Stimulated activated CD4-positive, alpha-beta T cell treated with anti-CD3 and anti-CD28 coated beads, Interleukin-15, amount 100 ng/mL, for 1 hour (primary cell): ENCODE measurements at places on chromosomes 12 and 14.

DNA sequence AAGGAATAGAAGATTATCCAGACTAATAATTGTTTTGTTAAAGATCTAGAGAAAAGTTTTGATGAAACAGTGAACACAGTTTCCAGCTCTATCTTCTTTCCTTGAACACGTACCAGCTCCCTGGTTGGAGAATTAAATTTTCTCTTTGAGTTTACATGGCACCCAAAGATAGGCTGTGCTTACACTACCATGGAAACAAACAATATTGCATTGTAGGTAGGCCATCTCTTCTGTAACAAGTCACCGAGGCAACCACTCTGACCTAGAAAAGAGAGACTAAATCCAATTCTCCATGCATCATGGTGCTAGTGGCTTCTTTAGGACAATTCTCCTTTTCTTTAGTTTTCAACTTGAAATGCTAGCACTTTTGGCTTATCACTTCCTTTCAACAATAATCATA is 9.9 kb downstream of the BMAL2 start:
- DNase-seq: no peak

- no peak for DNase-seq
These were observed 9.4 kb upstream of the CIPC start for GRCh38 chr14:77088645-77089044.

- DNase-seq: no peak
These were observed 139.8 kb upstream of the SRRM4 start for GRCh38 chr12:118841588-118841987.

DNA sequence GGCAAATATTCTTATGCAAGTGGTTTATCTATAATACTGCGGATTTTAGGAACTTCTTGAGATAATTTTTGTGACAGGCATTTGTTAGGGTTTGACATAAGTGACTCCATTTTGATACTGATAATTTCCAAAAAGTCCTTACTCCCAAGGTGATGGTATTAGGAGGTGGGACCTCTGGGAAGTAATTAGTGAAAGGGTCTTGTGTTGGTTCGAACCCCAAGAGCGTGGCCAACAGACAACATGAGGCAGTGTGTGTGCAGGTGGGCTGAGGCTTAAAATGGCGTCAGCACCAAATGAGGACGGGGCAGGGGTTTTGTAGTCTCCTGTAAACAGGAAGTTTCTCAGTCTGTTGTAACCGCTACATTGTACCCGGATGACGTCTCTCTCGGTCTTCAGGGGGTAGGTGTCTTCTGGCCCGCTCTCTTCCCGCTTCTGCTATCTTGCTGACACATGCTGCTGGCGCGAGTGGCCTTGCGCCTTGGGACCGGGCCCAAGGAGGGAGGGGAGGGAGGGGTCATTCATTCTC is 1.7 kb upstream of the C12orf43 start:
- no peak for DNase-seq

DNA sequence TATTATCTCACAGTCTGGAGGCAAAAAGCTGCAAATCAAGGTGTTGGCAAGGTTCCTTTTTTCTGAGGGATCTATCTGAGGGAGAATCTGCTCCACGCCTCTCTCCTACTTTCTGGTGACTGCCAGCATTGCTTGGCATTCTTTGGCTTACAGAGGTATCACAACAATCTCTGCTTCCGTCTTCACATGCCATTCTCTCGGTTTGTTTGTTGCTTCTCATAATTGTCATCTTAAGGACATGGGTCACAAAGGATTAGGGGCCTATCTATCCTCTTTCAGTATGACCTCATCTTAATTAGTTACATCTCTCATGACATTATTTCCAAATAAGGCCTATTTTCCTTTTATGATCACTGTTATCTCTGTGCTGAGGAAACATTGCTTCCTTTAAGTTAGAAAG is 345.0 kb downstream of the FOXG1 start:
- no peak for DNase-seq

GRCh38 chr12:73629893-73630831 is 907.5 kb upstream of the ATXN7L3B start:
- DNase-seq: no peak

- DNase-seq: no peak
These were observed 66.0 kb upstream of the ACTN1 start for GRCh38 chr14:69044965-69045555.

DNA sequence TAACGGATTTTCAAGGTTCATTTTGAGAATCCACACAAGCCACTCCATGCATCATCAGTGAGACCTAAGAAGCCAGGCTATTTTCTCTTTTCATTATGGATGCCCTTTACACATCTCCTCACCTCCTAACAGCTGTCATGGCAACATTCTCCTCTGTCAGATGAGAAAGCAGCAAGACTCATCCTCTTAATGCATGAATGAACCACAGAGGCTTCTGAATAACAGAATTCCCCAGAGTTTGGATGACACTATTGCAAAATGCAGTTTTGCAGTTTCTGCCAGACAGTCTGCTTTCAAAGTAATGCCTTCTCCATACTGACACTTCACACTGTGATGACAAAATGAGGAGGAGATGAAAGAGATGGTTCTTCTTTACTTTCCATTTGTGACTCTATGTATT is 286.7 kb upstream of the GRIP1 start:
- DNase-seq: no peak

- no peak for DNase-seq
These were observed 125.7 kb upstream of the BTG1 start for GRCh38 chr12:92271341-92271740.

- no peak for DNase-seq
These were observed 6.4 kb downstream of the SLC2A13 start for GRCh38 chr12:40099423-40099853.

DNA sequence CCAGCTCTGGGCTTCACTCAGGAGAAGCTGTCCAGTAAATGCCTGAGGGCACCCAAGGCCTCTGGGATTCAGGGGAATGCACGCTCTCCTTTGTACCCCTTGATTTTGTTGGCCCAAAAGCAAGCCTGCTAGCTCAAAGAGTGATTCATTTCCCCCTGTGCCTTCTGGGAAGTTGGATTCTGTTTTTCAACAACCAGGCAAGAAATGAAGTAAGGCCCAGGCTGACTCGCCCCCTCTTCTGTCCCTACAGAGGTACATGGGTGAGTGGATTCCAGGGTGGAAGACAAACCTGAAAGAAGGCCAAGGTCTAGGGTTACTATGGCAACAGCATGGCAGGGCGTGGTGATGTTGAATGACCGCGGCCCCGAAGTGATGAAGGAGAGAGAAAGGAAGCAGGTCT is 9.3 kb upstream of the SERPINA5 start:
- no peak for DNase-seq

DNA sequence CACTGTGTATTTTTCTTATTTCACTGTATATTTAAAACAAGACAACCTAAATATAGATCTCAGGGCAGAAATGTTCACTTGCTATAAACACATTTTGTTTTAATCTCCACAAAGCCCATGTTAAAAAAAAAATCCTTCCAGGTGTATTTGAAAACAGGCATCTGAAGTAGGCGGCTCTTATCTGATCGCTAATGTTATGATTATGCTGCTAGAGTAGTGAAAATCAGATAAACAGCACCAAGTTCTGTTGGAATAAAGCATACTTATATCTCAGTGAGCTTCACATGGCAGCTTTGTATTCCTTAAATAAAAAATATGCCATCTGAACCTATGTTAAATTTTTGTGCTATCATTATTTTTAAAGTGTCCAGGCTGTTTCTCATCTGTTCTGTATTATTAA is 47.6 kb upstream of the PZP start:
- DNase-seq: no peak

- no peak for DNase-seq
These were observed 24.5 kb downstream of the RECQL start for GRCh38 chr12:21476949-21477348.

GRCh38 chr14:80117876-80118275 is 93.4 kb downstream of the DIO2 start:
- no peak for DNase-seq

DNA sequence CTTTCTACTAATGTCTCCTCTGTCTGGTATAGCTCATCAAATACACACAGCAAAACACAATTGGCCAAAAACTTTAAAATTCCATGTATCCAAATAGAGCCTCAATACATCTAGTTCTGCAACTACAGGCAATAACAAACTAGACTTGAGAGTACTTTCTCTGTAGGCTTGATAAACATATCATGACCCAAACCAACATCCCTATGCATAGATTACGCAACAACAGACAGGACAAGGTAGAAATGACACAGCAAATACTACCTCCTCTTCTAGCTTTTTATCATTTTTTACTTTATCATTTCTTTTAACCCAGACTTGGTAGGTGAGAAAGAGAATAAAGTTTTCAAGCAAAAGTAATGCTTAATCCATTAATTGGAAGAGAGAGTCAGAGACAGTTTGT is 41.8 kb downstream of the EML5 start:
- DNase-seq: no peak

DNA sequence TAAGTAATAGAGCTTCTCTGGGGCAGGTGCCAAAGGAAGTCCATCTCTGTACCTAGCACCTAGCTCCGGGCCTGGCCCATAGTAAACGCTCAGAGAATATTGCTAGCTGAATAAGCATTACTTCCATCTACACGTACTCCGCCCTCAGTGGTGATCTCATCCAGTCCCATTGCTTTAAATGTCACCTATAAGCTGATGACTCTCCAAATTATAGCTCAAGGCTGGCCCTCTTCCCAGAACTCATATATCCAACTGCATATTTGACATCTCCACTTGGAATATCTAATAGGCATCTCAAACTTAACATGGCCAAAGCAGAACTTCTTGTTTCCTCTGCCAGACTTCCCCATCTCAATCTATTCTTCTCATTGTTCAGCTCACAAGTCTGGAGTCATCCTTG is 6.9 kb upstream of the DYNLL1 start:
- DNase-seq: no peak

DNA sequence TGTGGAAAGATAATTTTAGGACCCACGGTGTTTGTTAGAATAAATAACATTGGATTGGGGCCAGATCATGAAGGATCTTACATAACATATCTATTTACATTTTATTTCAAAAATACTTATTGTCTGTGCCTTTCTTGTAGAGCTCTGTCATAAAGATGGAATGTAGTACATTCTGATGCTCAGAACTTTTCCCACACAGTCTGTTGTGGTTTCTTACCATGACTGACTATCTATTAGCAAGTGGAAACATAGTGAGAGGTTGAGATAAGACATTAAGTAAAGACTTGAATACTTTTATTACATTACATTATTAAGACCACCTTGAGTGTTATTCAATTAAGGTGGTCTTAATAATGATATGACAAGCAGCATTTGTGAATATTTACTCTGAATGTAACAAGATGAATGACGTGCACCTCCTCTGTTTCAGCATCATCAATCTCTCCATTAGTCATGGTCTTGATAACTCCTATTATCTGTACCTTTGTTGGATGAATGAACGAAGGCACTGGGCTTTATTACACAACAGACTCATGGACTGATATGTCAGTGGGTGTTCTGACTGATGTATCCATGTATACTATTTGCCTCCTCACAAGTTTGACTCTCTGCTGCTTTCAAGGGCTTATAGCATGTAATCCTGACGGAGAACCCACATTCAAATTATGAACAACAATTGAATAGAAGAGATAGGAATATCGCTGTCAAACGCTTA is 883.0 kb upstream of the FLRT2 start:
- DNase-seq: no peak

- DNase-seq: no peak
These were observed 51.6 kb downstream of the MVK start for GRCh38 chr12:109625131-109625559.

GRCh38 chr12:94020335-94020734 is 128.0 kb upstream of the PLXNC1 start:
- no peak for DNase-seq

DNA sequence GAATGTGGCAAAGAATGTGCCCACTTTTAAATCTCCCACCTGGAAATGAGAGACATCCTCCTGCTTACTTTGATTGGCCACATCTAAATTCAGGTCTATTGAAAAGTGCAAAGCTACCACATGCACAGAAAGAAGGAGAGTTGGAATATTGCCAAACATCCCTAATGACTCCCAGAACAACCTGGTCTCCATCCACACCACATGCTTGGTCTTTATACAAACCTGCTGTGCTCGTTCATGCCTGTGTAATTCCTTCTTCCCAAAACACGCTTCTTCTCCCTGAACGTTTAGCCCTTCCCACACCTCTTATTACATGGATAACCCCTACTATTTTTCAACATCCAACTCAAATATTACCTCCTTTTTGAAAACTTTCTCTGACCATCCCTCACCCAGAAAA is 66.2 kb upstream of the BCL2L14 start:
- no peak for DNase-seq

DNA sequence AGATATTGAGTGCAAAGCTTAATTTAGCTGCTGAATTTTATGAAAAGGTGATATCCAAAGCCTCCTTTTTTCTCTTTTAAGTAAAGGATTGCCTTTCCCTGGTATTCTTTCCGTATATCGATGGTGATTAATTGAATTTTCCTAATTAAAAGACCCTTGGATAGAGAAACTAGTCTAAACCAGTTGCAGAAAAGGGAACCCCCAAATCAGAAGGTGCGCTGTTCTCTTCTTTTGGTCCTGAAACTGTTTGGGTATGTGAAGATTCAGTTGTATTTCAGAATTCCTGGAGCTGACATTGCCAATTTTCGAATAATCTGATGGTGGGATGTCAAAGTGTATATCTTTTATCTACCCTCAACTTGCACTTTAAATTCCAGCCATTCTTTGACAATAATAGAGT is 1.9 kb downstream of the GPHN start:
- DNase-seq: no peak

GRCh38 chr14:94574336-94574735 is 6.9 kb upstream of the SERPINA5 start:
- DNase-seq: no peak

DNA sequence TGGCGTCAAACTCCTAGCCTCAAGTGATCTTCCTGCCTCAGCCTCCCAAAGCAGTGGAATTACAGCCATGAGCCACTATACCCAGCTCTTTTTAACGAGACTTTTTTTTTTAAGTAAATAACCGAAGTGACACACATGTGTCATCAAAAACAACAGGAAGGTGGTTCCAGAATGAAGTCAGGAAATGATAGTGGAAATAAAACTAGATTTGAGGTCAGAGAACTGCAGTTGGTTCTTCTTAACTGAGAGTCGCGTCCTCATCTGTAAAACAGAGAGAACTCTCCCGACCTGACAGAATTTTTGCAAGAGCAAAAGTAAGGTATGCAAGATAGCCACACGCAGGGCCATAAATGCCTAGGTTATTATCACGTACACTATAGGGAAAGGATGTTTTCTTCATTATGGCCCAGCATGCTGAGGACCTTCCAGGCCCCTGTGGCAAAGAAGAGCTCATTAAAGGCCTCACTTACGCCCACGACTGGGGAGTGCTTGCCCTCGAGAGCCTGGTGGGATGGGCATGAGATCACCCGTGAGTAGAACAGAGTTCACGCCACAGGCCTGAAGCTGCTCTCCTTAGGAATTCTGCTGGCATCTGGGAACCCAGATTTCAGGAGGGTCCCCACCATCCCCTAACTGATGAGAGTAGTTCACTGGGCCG is 67.2 kb downstream of the SCARB1 start:
- DNase-seq: no peak
